ENCODE measurements at places on chromosomes 4 and X. TPM values are rescaled to one million over a fixed set of nuclear protein-coding genes. Genes with fewer than 3 reads are reported as not detected.
A peak's percentile ranks its signal among the peaks of the same experiment; 100 is the strongest.

- DNase-seq: no peak
These were observed 46.9 kb downstream of the SH2D1A start for GRCh38 chrX:124393238-124393637.

Gene ETNPPL
- not detected for total RNA-seq

- DNase-seq: no peak
These were observed 799 bp downstream of the XPNPEP2 start for GRCh38 chrX:129739578-129739977.

Gene GNRHR
- total RNA-seq: not detected

- no peak for DNase-seq
These were observed 20.1 kb downstream of the HMX1 start for GRCh38 chr4:8851321-8852117.

DNA sequence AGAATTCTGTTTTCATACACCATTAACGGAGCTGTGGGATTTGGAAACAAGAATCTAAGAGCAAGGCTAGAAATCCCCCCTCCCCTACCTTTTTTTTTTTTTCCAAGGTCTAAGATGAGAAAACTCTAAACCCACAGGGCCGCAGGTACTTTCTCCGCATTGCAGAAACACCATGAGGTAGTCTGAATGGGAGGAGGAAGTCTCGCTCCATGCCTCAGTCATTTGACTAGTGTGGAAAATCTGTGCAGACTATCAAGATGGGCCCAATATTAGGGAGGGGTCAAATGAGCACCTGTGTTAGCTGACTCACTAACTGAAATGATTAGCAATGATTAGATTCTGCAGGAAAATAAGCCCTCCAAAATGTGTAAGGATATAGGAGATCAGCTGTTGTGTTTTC lies 40.9 kb upstream of the MAP3K15 start:
- DNase-seq: no peak

DNA sequence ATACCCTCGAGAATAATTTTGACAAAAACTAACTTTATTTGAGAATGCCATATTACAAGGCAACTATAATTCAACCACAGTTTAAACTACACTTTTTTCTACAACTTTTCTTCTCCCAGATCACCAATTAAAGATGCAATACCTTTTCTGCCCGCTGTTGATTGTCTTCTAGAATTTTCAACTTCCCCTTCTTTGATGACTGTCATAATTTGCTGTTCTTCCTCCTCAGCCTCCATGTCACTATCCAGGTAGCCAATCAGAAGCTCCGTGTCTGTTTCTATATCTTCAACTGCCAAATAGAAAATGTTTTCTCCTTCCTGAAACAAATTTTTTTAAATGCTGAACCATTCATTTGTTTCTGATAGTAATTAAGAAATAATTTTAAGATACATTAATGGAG lies 101.5 kb downstream of the PRDM5 start:
- DNase-seq: no peak

DNA sequence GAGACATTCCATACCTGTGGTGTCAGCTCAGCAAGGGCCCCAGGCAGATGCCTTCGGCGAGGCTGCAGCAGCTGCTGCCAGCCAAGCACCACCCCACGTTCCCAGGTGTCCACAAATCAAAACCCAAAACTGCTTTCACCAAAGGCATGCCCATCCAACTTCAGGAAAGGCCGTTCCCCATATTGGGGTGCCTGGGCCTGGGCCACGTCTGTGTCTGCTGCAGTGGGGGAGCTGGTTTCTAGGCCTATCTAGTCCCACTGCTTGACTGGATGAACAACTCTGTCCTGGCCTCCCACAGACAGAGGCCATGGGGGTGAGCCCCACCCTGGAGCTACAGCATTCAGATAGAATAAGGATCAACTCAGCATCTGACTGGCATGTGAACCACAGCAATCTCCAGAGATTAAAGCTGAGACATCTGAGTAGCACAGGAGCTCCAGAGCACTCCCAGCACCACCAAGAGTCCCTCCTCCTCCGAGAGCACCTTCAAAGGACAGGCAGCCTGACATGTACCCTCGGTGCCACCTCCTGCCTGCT lies 37.0 kb downstream of the NAT8L start:
- no peak for DNase-seq

DNA sequence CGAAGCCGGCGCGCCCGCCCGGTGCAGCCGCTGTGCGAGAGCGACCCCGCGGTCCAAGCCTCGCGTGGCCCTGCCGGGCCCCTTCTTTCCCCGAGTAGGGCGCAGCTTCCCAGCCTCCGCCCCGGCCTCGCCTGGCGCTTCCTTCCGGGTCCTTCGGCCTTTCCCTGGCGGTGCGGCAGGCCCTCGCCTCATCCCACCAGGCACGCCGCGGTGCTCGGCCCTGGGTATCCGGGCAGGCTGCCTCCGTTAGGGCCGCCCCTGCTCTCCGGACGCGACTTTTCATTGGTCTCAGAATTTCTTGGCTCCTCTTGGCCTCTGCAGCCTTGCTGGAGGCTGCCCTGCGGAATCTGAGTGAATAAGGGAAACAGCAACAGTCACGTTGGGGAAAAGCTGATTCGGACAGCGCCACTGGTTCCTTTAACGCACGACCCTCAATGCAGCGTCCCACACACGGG lies 429 bp downstream of the UVSSA start:
- DNase-seq: peak; percentile 80

DNA sequence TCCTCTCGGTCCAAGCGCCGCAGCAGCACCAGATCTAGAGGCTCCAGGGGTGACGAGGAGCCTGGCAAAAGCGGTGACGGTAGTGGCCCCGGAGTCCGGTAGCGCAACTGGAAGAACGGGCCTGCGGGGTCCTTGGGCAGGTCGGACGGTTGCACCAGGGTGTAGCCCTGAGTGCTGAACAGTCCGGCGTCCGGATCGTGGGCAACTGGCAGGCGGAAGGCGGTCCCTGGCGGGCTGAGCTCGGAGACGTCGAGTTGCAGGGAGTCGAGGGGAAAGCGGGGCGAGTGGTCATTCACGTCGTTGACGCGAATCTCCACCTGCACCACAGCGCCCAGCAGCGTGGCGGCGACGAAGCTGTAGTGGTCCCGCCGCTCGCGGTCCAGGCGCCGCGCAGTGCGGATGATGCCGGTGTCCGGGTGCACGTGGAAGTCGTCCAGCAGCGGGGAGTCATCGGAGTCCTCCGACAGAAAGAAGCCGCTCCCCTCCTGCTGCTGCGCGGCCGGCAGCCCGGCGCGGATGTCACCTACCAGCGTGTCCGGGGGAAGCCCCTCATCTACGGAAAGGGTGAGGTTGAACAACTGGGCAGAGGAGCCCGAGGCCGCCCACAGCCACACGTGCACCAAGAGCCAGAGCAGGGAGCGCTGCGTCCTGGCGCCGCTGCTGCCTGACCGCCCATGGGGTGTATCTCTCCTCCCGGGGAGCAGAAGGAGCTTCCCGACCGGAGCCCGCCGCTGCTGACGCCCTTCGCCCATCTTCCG lies 837 bp downstream of the DCHS2 start:
- no peak for DNase-seq

Gene PABPC1L2B
- total RNA-seq: not detected

- DNase-seq: no peak
These were observed 308.0 kb downstream of the TEX13C start for GRCh38 chrX:125627676-125628075.

Gene F9
- not detected for total RNA-seq

DNA sequence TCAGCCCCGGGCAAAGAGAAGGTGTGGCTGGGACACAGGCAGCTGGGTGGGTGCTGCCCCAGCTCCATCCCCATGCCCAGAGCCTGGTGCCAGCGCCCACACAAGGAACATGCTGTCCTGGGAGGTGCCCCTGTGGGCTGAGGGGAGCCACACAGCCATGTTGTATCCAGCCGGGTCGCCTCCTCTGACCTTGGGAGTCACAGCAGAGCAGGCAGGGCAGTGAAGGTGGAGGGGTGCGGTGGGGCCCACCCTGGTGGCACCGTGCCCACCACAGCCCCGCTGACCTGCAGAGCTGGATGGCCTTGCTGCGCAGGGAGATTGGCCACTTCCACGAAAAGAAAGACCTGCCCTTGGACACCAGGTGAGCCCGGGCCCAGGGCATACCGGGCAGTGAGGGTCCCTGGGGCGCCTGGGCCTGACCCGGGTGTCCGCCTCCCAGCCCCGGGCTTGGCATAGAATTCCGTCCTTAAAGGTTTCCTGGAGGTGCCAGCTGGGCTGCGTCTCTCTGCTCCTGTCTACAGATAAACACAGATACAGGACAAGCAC lies 18.7 kb upstream of the ADD1 start:
- DNase-seq: no peak

GRCh38 chr4:173189117-173189693 lies 20.6 kb downstream of the GALNT7 start:
- DNase-seq: peak; percentile 77

DNA sequence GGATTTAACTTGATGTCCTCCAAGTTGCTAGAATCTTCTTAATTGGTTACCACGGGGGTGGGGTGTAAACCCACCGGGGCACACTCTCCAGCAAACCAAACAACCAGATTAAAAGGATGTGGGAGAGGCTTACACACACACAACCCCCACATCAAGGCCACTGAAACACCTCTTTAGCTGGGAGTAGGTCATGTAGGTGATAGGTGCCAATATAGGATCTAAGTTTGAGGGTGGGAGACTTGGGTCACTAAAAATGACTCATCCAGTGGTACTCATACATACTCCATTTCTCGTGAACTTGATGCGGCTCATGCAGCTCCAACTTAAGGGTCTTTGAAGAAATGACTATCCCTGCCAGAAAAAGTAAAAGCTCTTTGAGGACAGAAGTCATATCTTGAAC lies 20.5 kb upstream of the CD40LG start:
- no peak for DNase-seq

DNA sequence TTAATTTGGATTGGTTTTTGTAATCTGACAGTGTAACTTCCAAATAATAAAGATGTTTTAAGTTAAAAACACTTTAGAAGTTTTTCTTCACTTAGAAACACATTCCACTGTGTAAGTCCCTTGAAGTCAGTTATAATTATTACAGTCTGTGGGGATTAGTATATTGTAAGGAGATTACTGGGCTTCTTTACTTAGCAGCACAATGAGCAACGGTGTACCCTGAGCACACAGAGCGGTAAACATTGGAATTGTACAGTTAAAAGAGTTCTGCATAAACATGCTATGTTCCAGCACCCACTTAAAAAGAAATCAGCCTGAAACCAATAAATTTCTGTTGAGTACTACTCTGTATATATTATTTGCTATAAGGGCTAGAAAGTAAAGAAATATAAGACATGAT lies 44.3 kb downstream of the CCSER1 start:
- DNase-seq: no peak

Gene TCEAL6
- total RNA-seq: not detected

Gene TLR10
- total RNA-seq: not detected

DNA sequence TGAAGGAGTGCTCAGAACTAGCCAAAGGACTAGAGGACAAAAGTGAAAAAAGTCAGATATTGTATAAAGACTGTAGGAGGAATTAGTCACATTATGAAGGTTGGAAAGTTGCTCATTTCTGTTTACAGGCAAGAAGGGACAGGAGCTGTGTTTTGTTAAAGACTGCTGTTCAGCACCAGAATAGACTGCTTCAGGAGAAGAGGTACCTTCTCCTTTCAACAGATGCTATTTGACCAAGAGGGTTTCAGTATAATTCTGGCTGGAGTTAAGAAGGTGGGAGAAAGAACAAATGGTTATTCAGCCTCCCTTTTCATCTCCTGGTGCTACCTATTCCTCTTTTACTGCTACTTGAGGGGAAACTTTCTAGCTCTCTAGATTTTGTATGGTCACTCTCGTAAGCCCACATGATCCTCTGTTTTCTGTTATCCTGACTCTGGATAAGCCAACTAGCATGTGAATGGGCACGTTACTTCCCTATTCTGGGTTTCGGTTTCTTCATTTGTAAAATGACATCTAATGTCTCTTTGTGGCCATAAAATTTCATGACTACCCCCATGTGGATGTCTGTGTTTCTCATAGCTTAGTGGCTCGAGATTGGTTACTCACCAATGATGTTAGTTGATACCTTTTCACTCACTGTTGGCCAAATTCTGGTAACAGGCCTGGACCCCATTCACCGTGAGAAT lies 68.9 kb downstream of the SH2D1A start:
- no peak for DNase-seq

Gene TMEM150C
- 0.95 TPM for total RNA-seq

- DNase-seq: peak; percentile 33
These were observed 72.4 kb upstream of the TLR2 start for GRCh38 chr4:153611679-153612078.

Gene CENPI
- total RNA-seq: 5.0 TPM

- DNase-seq: no peak
These were observed 902.6 kb downstream of the C4orf33 start for GRCh38 chr4:129998436-129999150.

Measured in astrocyte (in vitro differentiated cells and primary cell).